ENCODE measurements at places on chromosomes 6 and 20.

- no peak for DNase-seq
Observed at GRCh38 chr6:106763361-106763760, 134.0 kb downstream of the QRSL1 start.

DNA sequence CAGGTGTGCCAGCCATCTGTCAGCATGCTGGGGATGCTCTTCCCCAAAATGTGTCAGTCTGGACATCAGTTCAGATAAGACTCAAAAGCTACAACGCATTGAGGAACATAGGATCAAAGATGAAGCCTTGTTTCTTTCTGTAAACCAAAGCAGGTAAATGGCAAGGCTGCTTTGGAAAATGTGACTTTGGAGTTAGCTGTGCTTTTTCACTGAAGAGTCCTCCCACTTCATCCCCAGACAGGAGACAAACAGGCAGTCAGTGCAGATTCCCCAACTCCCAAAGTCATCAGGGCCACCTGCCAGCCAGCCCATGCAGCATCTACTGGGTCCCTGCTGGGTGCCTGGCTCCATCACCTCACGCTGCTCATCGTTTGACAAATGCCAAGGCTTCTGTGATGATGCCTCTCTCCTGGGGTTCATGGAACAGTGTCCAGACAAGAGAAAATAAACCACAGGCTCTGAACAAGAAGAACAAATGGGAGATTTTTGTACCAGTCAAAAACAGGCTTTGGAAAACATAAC lies 205.0 kb upstream of the BTBD3 start:
- DNase-seq, result no peak

DNA sequence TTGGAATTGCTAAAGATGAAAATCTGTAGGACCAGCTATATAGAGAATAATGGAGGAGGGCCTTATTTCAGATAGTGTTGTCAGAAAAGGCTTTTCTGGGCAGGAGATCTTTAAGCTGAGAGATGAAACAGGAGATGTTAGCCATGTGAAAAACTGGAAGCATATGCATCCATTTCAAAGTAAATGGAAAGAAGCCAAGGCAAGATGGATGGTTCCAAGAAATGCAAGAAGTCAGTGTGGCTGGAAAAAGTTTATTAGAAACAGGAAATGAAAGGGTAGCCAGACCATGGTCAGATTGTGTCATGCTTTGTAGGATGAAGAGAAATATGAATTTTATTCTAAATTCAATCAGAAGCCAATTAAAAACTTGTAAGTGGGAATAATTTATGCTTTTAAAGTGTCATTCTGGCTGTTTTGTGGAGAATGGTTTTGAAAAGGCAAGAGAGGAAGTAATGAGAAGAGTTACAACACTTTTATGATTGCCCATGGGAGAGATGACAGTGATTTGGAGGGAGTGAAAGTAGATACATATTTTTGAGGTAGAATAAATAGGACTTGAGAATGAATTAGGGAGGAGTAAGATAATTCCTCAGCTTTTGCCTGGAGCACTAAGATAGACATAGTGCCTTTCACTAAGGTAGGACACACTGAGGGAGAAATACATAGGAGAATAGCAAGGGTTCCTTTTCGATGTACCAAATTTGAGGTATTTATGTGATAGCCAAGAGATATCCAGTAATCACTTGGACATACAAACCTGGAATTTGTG lies 620.1 kb downstream of the HTR1B start:
- no peak for DNase-seq

GRCh38 chr6:29474996-29475395 lies 12.8 kb downstream of the MAS1L start:
- no peak for DNase-seq

DNA sequence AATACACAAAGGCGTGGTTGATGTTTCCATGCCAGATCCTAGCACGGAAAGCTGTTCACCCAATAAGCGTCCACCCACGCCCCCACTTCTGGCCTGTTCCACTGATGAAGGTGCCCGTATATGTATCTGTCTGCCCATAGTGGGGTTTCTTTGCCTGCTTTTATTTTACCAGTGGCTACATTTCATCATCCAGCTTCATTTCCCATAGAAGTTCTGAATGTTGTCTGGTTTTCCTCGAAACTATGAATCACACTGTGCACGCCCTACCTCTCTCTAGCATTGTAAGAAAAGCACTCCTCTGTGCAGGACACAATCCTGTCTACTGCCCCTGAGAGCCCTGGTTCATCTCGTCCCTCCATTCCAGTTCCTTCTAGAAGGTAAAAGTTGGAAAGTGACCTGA lies 8.8 kb upstream of the CD93 start:
- no peak for DNase-seq

DNA sequence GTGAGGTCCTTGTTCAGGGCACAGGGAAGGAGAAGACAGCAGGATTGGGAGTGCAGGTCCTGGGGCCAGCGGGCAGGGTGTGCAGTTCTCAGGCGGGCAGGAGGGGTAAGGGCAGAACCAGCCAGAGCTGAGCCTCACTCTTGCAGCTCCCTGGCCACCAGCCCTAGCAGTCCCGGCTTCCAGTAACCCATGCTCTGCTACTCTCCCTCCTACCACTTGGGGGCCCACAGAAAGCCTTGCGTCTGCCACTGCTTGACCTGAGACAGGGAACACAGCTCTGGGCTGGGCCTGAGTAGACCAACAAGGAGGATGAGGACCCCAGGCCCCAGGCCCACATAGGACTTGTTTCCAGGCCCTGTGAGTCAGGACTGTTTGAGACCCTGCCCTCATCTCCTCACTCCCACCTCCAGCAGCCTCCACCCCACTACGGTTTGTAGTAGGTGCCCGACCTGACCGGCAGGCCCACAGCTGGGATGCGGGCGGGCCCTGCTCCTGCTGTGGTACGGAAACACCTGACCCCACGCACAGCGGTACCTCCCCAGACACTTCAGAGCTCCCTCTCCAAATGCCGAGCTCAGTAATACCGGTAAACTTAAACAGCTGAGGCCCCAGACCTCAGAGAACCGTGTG lies 39.2 kb downstream of the KCNK5 start:
- peak; percentile 66 for DNase-seq

DNA sequence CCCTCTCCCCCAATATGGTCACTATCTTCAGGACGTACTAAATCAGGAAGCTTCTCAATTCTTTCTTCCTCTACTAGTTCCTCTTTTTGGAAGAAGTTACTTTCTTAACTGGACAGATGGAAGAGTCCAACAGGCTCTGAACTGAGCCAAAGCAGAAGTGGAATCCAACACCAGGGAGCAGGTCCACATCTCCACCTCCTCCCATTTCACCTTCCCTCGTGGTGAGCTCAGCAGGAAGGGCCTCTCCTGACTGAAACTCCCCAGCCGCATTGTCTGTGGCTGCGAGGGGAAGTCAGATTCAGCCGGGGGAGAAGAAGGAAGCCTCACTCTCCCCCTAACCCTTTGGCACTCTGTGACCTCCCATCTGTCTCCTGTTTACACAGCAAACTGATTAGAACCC lies 63.8 kb upstream of the UST start:
- DNase-seq, result peak; percentile 71

GRCh38 chr6:38136547-38136946 lies 317.0 kb downstream of the ZFAND3 start:
- no peak for DNase-seq

- DNase-seq, result no peak
Observed at GRCh38 chr20:13744352-13744751, 40.4 kb downstream of the ESF1 start.

DNA sequence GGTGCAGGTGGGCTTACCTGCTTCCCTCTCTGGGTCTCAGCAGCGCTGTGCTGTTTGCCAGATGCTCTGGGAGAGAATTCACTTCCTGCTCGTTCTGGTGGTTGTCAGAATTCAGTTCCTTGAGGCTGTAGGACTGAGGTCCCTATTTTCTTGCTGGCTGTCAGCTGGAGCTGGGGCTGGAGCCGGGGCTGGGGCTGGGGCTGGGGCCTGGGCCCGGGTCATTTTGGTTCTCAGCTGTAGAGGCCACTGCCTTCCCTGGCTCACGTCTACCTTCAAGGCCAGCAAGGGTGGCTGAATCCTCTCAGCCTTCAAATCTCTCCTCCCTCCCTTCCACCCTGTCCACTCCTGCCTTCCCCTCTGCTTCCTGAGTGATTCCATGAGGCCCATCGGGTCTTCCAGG lies 16.8 kb upstream of the PHACTR3 start:
- DNase-seq, result no peak

- DNase-seq, result no peak
Observed at GRCh38 chr6:147724454-147724853, 216.0 kb downstream of the SAMD5 start.

- no peak for DNase-seq
Observed at GRCh38 chr6:54481091-54481490, 172.8 kb downstream of the TINAG start.

GRCh38 chr6:127107916-127108315 lies 10.6 kb upstream of the RSPO3 start:
- DNase-seq, result no peak

DNA sequence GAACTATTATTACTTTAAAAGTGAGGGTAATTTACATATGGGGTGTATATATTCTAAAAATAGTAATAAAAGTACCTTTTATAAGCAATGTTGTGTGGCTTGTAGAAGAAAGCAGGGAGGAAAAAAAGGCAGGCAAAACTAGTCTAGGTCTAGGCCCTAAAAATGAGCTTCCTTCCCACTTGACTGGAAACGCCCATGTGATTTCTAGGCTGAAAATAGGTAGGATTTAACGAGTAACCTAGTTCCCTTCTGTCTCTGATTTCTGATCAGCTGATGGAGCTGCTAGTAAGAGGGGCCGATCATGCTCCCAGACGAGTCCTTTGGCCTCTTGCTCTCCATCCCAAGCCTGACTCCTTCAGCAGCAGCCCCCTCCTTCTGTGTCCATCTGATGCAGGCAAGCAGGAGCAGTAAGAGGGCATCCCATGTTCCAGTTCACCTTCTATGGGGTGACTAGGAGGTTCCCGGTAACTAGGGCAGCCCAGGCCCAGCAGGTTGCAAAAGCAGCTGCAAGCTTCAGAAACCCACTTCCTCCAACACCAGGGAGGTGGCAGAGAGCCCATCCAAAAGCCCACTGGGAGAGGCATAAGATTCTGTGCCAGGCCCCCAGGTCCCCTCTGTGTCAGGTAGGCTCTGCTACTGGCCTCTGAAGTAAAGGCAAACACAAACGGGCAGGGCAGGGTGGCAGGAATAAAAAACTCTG lies 24.4 kb downstream of the TBC1D20 start:
- DNase-seq, result no peak

- DNase-seq, result no peak
Observed at GRCh38 chr6:49551078-49551865, 804 bp downstream of the C6orf141 start.

DNA sequence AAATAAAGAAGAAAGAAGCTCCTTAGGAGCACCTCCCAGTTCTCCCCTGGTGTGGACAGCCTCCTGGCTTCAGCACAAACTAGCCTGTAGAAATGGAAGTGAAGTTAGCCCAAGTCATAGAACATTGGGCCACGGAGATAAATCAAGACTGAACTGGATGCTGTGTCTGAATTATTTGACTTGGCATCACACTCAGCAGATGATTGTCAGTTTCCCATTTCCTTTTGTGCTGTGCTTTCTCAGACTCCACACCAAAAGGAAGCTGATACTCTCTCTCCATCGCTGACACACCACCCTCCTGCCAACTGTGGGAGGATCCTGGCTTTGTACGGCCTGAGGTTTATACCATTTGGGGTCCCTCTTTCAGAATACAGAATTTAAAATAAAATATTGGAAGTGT lies 209.8 kb downstream of the TFAP2A start:
- DNase-seq, result no peak

All from Ammon's horn (tissue), 1 donor.